Activated naive CD8-positive, alpha-beta T cell treated with anti-CD3 and anti-CD28 coated beads for 36 hours (primary cell): ENCODE measurements at places on chromosomes 2 and 18. TPM values are rescaled to one million over a fixed set of nuclear protein-coding genes. Genes with fewer than 3 reads are reported as not detected.

Gene RESP18
- total RNA-seq: not detected

DNA sequence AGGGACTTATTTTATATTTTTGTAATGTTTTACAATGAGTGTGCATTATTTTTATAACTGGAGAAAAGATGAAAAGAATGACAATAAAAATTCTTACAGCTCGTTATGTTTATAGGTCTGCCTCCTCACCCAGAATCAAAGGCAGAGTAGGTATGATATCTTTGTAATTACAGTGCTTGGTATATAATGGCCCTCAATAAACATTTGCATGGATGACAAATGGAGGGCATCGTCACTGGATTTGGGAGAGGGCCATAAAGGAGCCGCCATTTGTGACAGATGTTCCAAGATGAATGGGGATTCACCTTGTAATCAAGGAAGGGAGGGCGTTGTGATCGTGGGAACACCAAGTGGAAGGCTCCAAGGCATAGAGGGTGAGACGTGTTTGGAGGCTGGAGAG is 22.6 kb upstream of the GIGYF2 start:
- no peak for DNase-seq

Gene MOGAT1
- not detected for total RNA-seq

DNA sequence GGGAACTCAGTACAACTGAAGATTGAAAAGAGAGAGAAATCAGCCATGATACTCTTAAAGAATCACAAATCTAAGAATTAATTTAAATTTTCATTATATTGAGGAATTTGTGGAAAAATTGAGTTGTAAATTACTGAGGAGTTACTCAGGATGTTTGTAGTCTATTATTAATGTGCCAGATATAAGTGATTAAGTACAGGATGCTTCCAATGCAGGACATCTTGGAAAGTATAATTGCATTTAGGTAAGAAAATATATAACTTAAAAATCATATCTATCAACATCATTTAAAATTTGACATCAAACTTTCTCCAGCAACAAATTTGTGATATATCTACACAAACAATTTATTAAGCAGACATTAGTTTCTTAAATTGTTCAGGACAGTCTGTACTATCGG is 1.3 kb downstream of the CALCRL start:
- DNase-seq: no peak

DNA sequence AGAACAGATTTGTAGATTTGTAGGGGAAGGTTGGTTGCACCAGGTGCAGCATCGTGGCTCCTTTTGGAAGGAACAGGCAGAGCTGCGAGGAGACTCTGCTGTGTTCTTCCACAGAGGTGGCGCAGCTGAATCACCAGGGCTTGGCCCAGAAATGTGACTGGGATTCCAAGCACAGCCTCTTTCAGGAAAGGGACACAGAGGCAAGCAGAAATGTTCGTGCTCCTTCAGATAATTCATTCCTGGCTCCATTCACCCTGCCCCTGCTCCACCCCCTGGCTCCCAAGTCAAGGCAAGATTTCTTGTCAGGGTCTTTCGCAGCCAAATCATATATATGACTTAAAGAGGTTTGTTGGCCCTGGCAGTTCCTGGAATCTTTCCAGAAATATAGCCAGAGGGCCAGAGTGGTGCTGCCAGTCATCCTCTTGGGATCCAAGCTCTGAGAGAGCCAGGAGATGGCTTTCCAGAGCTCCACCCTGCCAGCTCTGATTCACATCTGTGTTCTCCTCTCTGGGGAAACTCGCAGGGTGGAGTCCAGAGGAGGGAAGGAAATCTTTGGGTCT is 203.9 kb upstream of the TANK start:
- no peak for DNase-seq

DNA sequence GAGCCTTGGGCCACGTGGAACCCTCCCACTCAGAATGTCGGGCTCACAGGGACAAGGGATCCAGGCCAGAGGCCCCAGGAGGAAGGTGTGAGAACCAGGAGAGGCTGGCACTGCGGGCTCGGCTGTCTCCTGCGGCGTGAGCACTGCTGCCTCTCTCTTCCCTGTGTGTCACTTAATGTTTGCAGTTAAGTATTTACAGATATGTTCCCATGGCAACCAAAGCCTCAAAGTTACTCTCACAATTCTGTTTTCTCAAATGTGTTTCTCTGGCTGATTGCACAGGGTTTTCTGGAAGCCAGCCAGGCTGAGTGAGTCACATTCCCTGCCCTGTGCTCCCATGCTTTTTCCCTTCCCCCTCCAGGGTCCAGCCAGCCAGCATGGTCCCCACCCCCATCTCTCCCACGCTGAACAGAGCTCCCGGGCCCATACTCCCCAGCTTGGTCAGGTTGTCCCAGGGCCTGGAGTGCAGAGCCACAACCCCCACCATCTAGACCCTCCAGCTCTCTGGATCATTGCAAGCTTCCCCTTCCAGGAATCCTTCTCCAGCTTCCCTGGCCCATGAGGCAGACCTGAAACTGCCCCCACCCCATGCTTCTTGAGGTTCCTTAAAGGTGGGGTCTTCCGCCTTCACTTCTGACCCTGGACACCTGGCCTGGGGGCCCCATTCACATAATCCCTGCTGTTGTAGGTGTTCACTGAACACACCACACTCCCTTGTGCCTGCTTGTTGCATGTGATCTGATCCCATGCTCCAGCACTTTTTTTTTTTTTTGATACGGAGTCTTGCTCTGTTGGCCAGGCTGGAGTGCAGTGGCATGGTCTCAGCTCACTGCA is 265.9 kb downstream of the CELF4 start:
- DNase-seq: no peak

- no peak for DNase-seq
These were observed at the start of gene CSRNP3 for GRCh38 chr2:165469417-165469816. Gene CSRNP3 (plus strand): TSS chr2:165469698. CDS start chr2:165595066, 125,368 bp downstream.

DNA sequence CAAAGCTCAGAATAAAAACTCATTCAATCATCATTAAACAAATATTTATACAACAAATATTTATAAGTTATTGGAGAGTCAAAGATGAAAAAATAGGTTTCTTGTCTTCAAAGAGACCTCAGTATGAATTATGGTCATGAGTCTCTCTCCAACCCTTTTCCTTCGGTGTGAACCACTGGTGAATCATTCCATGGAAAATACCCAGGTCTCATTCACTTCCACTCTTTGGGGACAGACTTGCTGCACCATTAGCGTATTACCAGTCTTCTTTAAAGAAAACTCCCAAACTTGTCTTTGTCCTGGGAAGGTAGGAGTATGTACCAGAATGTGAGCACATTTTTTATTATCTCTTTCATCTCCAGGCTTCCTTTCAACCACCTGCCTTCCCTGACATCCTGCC is 257.4 kb upstream of the RBMS1 start:
- no peak for DNase-seq

- no peak for DNase-seq
These were observed 11.2 kb downstream of the RUFY4 start for GRCh38 chr2:218079943-218080913.

Gene CBLN2
- total RNA-seq: not detected

Gene DRC1
- total RNA-seq: not detected

Gene ACTG2
- 0.12 TPM for total RNA-seq

Gene ANKRD39
- total RNA-seq: 25.2 TPM

- no peak for DNase-seq
These were observed 175.1 kb downstream of the GULP1 start for GRCh38 chr2:188466761-188467160.

- no peak for DNase-seq
These were observed 11.9 kb downstream of the BCL2 start for GRCh38 chr18:63307551-63308200.

DNA sequence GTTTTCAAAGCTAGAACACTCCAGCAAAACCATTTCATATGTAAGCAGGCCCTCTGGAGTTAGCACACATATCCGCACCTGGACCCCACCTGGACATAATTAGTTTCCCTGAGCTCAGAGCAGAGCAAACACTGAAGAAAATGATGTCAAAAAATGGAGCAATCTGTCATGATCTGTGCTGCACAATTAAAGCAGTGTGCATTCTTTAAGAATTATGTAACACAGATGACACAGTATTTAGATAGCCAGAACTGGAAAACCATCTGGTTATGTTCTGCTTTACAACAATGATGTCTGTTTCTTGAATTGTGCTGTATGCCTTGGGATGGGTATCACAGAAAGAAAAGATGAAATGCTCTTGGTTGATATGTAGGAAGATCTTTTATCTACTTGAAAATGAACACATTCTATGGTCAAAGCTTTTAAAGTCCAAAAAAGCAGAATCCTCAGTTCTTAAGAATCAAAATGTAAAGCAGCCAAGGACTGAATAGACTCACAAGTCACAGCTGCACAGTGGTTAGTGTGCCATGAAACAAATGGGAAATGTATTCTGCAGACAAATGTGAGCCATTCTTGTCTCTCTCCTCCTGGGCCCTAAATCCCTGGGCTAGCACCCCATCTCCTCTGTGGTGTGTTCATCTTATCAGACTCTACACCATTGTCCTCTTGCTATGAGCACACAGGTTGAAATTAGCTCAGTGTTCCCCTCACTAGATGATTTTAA is 36.8 kb downstream of the HRH4 start:
- DNase-seq: no peak

DNA sequence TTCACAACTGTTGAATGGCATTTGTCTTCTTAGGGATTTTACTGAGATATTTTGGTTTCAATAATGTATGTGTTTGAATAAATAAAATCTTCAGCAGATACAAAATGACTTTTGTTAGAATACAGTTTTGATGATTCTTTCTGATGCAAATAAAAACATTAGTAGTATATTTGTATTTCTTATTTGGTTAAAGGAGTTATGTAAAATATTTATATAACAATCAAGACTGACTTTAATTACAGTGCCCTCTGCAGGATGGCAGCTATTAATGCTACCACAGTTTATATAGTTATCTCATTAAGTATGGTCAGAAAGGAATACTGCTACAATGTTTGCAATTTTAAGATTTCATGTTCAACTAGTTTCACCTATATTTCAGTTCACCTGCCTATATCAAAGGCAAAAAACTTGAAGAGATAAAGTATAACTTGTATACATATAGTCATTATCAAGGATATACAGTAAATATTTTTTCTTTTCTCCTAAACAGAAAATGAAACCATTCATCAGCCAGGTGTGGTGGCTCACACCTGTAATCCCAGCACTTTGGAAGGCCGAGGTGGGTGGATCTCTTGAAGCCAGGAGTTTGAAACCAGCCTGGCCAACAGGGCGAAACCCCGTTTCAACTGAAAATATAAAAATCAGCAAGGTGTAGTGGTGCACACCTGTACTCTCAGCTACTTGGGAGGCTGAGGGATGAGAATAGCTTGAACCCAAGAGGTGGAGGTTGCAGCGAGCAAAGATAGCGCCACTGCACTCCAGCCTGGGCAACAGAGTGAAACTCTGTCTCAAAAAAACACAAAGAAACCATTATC is 19.8 kb downstream of the ARL5A start:
- no peak for DNase-seq

- no peak for DNase-seq
These were observed 257.0 kb downstream of the MREG start for GRCh38 chr2:215756346-215756730.

- no peak for DNase-seq
These were observed 39.4 kb upstream of the INPP4A start for GRCh38 chr2:98405301-98405700.

DNA sequence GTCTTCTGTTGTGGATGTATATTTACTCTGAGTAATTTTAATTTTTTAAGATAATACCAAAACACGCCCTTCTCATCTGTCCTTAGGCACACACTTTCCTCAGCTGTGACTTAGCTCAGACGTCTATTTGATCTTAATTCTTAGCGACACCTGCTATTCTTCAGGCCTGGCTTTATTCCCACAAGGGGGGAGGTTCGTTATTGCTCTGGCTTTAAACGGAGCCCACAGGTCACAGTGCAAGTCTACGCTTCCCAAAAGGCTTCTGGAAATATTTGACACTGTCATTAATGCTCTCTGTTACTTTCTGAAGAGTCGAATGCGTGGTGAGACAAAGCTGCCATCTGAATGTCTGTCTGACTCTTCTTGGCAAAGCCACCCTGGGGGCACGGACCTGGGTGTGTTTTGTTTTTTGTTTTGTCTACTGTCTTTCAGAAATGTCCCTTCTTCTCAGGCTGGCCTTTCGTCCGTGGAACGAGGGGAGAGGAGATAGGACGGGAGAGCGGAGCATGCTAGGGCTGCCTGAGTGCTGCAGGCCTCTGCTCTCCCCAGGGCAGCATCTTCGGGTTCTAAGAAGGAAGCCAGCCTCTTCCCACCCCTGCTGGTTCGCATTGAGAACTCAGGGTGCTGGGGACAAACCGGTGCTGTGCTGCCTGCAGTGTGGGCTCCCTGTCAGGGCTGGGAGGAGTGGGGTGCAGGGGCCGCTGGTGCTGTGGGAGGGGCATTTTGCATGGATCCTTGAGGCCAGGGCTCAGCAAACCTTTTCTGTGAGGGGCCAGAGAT is 61.9 kb downstream of the ASAP2 start:
- no peak for DNase-seq

DNA sequence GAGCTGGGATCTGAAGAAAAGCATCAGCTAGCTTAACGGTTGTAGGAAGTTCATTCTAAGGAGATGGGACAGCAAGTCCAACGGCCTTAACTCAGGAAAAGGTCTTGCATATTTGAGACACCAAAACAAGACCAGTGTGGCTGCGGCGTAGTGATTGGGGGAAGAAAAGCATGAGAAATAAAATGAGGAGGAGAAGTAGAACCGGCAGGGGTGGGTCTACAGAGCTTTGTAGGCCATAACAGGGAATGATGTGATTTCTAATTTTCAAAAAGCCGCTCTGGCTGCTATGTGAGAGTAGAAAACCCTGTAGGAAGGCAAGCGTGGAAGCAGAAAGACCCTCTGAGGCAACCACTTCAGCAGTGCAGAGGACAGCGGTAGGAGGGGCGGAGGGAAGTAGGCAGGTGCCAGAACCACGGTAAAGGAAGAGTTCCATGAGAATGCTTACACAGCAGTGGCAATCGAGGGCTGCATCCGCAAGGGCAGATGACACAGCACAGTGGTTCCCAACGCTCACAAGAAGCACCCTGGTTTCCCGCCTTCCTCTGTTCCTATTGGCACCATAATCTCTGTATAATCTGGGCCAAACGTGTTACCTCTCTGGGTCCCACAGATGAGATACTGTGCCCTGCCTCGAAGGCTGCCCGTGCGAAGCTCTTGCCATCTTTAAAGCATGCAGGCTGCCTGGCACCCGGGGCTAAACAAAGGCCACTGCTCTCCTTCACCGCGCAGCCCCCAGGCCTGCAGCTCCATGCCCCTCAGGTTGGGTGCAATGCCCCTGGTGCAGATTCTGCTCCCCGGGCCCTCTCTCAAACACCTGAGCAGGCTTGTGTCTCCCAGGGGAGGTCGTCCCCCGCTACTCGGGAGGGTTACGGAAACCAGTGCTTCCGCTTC is 795 bp downstream of the ANKRD39 start:
- peak; percentile 25 for DNase-seq

GRCh38 chr18:10850840-10851239 is 298.5 kb downstream of the PIEZO2 start:
- no peak for DNase-seq

Gene GNLY
- total RNA-seq: 2.1 TPM

GRCh38 chr2:191048073-191048472 is 34.1 kb upstream of the STAT1 start:
- no peak for DNase-seq
